8988T (cell line): ENCODE measurements at places on chromosomes 6 and 20.

GRCh38 chr6:16840291-16840690 lies 79.0 kb upstream of the ATXN1 start:
- no peak for DNase-seq

- DNase-seq, result no peak
Measured at GRCh38 chr6:2523061-2523460, 227.7 kb downstream of the MYLK4 start.

GRCh38 chr6:130794010-130794697 lies 33.1 kb upstream of the SMLR1 start:
- DNase-seq, result no peak

- DNase-seq, result no peak
Measured at GRCh38 chr6:34663831-34664255, 32.7 kb downstream of the ILRUN start.

DNA sequence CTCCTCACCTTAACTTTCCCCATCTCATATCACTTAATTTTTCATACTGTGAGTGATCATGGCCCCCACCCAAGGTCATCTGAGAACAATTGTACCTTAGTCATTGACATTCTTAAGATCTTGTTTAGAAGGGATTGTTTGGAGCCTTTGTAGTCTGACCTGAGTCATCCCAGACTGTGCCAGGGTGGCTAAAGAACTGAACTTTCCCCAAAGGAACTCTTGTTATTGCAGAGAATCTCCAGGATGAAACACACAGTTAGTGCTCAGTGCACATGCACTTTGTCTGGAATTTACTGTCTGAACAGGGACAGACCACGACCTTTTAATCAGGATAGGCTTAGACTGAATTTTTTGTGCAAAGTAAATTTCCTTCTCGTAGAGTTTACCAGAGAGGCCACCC lies 112.6 kb upstream of the CCN2 start:
- DNase-seq, result no peak

DNA sequence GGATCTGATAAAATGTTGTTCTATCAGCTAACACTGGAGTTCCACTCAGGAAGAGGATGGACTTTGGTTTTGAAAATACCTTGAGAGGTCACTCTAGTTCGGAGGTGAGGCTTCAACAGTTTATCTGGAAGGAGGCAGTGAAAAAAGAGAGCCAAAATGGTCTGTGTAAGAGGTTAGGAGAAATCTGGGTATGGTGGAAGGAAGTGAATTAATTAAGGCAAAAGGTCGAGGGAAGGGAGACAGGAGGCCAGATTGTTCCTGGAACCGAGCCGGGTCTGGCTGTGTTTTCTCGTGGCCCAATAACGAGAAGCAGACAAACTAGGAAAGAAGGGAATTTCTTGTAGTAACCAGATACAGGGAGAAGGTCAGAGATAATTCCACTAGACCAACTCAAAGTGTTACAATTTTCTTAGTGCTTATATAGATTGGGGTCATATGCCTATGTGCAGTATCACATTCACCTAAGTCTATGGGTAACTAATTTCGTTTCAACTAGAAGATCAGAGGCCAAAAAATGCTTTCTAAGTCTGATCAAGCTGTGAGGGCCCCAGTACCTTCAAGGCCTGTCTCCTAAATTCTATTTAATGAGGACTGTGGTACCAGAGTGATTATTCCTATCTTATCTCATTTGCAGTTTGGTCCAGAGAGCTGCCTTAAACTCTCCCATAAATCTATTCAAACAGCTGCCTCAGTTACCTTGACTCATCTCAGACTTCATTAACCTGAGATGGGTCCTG lies 96.0 kb upstream of the SNX9 start:
- DNase-seq, result no peak

DNA sequence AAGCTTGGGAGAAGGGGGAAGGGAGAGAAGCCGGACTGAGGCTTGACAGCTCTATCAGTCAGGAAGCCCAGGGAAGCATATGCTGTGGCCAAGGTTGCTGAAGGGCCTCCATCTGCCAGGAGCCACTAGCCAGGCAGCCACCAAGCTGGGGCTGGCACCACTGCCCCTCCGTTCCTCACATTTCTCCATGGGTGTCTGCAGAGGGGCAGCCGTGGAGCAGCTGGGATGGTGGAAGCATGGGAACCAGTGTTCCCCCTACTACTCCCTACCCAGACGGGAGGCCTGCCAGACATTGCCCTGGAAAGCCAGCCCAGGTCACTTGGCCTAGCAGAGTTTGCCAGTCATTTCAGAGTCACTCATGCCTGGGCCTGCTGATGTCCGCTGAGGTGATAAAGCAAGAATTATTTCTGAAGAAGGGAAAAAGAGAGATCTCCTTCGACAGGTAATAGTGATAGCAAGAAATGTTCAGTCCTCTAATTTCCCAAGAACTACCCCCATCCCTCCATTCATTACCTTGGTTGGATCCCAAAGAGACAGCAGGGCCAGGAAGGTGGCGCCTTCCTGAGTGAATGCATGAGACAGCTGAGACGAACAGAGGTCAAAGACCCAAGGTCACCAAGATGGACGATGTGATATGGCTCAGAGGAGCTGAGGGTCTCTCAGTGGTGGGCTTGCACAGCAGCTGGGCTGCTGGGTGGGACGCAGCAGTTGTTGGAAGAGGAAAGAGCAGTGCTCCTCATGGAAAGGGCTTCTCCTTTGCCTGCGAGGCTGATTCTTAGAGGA lies 21.9 kb downstream of the SNPH start:
- DNase-seq, result no peak
